ENCODE measurements at places on chromosomes 12 and 14. TPM values are rescaled to one million over a fixed set of nuclear protein-coding genes. Genes with fewer than 3 reads are reported as not detected.

DNA sequence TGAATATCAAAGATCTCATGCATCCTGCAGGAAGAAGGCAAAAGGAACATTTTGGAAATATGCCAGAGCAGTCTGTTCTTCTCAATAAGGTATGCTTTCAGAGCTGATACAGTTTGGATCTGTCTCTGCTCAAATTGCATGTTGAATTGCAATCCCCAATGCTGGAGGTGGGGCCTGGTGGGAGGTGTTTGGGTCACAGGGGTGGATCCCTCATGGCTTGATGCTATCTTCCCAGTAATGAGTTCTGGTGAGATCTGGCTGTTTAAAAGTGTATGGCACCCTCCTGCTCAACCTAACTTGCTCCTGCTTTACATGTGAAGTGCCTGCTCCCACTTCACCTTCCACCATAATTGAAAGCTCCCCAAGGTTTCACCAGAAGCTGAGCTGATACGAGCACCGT lies 76.6 kb downstream of the RIN3 start:
- no peak for DNase-seq

GRCh38 chr12:28099871-28100270 lies 90.4 kb upstream of the CCDC91 start:
- no peak for DNase-seq

- DNase-seq: no peak
Observed at GRCh38 chr12:30200864-30201263, 417.1 kb upstream of the TMTC1 start.

- DNase-seq: no peak
Observed at GRCh38 chr14:30874999-30875787, 834 bp downstream of the COCH start.

DNA sequence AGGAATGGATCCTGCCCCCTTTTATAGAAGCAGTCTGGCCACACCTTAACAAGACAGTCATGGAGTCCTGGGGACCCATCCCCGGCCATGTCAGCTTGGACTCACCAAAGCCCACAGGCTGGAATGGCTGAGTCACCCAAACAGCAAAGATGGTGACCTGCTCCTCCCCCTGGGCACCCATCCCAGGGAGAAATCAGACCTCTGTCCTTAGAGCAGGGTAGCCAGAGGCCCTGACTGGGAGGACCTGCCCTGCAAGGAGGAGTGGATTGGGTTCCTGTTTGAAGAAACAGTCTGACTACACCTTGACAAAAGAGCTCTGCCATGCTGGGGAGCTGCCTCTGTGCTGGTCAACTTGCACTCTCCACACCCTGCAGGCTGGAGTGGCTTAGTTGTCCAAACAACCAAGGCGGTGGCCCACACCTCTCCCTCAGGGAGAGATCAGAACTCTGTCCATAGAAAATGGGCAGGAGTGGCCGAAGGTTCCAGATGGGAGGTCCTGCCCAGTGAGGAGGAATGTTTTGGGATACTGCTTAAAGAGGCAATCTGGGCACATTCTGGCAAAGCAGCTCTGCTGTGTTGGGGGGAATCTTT lies 16.6 kb downstream of the MGP start:
- no peak for DNase-seq

The PELI2 gene
- 3.7 TPM for polyA plus RNA-seq

The AMDHD1 gene
- 0.18 TPM for polyA plus RNA-seq

Measured in forelimb muscle (tissue), 1 donor.